ENCODE measurements at places on chromosomes 3 and 15. TPM values are rescaled to one million over a fixed set of nuclear protein-coding genes. Genes with fewer than 3 reads are reported as not detected.

DNA sequence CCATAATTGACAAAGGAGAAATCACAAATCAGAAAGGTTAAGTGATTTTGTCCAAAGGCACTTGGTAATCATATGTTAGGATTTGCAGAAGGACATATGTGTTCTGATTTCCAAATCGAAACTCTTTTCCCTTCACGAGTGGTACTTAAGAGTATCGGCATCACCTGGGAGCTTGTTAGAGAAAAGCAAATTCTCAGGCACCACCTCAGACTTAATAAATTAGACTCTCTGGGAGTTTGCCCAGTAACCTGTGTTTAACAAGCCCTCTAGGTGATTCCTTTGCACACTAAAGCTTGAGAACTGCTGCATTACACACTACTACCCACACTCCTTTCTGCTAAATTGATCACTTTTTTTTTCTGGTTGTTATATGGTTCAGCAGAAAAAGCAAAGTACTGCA, 116.2 kb downstream of the SERPINI1 start:
- DNase-seq: no peak

DNA sequence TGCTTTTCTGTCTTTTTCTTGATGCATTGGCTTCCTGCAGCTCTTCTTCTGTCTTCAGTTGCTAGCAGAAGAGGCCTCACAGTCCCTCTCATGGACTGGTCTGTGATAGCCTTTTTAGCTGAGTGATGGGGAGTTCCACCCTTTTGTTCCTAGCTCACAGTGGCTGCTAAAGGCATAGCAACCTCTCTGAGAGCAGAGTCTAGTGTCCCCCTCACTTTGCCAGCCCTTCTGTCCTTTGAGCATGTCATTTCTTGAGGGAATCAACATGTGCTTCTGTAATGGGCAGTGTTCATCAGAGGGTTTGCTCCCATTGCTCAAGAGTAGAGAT, 44.4 kb downstream of the GAP43 start:
- DNase-seq: no peak

- DNase-seq: peak; percentile 55
These were observed 32.1 kb upstream of the RFTN1 start for GRCh38 chr3:16545413-16546185.

GRCh38 chr15:71215126-71215894, 100.0 kb downstream of the THSD4 start:
- no peak for DNase-seq

DNA sequence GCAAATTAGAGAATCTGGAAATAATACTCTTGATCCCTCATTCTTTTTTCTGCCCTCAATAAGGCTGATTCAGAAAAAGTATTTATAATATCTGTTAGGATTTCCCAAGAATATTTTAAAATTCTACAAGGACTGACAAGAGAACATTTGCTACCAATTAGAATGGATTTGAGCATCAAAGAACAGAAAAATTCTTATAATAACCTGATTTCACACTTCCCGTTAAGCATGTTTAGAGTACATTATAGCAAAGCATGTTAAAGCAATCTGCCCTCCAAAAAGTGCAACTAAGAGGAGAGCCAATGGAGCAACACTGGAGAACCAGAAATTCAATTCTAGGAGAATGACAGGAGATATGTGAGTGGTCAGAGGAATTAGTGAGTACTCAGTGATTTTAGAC, 57.2 kb downstream of the THBS1 start:
- no peak for DNase-seq

GRCh38 chr15:63231706-63232105, 42.3 kb downstream of the RAB8B start:
- DNase-seq: no peak

- no peak for DNase-seq
These were observed 32.5 kb downstream of the PHC3 start for GRCh38 chr3:170149016-170149415.

DNA sequence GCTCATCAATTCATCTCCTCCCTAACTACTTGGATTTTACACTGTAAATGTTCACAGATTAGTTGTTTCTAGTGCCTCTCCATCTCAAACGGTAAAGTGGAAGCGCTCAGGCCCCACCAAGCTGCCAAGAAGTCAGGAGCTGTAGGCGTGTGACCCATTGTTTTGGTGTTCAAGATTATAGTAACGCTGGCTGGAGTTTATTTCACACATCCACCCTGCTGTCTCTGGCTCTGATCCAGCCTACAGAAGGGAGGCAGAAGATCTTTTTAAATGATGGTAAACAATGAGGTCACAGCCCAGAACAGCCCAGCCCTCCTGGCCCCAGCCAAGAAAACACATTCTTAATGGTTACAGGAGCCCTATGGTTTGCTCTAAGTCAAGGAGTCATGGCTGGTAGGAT, 25.7 kb upstream of the GALNT15 start:
- peak; percentile 80 for DNase-seq

Gene GPR160
- total RNA-seq: 1.9 TPM

All from heart right ventricle (tissue), 16 donors.